Amygdala (tissue), 56 donors: ENCODE measurements at places on chromosomes 16 and 17.

GRCh38 chr17:39946551-39947330, 16.1 kb upstream of the GSDMA start:
- no peak for DNase-seq

- DNase-seq: no peak
Observed at GRCh38 chr16:8583732-8584131, 6.6 kb downstream of the TMEM114 start.

GRCh38 chr17:47952171-47953021, 5.3 kb downstream of the PRR15L start:
- DNase-seq: no peak

GRCh38 chr17:59832883-59833379, 59.8 kb downstream of the TUBD1 start:
- DNase-seq: no peak

DNA sequence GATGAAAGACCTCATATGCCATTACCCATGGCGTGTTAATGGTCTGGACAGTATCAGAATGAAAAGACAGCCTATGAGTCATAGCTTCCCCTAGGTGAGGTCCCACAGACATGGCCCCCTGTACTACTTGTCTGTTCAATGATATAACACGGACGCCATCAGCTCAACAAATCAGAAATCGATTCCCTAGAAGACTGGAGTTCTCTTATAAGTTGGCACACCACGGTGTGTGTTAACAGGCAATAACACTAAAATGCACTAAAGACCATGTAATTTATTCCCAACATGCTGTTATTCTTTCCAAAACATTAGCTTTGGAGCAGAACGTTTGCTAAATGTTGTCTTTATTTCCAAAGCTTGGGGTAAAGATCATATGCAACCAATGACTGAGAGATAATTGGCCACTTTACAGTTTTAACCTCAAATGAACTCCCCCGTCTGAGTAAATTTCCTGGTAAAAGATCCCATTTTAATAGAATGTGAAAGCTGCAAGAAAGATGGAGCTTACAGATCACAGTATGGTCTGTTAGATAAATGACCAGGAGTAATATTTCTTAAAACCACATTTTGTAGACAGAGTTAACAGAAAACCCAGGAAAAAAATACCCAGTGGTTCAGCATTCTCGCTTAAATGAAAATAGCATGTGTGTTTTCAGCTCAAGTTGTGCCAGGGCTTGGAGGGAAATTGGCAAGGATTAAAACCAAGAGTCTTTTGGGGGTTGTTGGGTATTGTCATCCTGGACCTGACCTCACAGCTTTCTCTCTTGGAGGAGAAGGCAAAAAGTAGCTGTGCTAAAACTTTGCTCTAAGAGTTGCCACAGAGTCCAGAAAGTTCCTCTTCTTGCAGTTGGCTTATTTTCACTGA, 65.9 kb downstream of the PCTP start:
- no peak for DNase-seq

GRCh38 chr17:57002904-57003303, 25.0 kb downstream of the SCPEP1 start:
- no peak for DNase-seq

DNA sequence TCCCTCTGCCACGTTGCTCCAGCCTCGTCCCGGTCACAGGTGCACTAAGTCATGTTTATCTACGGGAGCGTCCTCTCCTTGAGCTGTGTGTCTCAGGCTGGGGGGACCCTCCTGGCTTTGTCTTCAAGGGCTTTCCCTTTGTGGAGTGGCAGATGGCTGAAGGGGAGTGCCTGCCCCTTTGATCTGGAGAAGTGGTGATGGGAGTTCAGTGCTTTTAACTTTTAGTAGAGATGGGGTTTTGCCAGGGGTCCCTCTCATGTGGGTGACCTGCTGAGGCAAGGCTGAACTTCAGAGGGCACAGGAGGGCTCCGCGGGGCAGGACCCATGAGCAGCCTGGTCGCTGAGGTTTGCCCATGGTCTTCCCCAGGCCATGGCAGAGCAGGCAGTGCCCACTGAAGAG, 73.1 kb upstream of the CDC42EP4 start:
- DNase-seq: no peak

DNA sequence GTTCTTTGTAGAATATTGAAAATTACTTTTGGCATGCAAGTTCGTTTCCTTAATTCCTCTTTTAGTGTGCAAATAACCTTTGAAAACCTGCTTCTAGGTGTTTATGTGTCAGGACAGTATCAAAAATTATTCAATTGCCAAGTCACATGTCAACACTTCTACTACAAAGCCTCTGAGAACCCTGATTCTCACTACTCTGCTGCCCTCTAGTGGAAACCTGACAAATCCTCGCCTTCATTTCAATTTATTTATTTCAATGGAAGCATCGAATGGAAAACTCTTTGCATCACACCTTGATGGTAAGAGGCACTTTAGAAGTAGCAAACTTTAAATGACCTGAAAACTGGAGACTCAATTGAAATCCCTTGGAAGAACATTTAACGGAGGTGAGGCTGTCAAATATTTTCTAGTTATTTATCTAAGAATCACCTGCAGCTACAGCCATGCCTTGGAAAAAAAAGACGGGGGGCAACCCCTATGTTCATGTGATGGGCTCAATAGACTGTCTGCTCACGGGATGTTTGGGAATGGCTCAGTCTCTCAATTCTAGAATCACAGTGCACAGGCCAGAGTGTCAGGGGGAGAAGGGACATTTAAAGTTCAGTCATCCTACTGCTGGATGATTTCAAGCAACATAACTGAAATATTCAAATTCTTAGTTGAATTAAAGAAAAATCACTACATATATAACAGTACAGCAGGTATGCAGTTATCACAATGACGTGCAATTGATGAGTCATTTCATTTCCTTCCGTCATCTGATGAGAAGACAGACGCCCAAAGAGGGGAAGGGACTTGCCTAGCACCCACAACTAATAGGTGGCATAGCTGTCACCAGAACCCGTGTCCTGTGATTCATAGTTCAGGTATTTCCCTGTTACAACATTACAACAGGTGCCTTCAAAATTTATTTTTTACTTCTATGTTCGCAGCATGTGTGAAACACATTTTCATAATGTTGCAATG, 563.9 kb downstream of the TOX3 start:
- DNase-seq: peak; percentile 16
